Stimulated activated CD4-positive, alpha-beta T cell treated with anti-CD3 and anti-CD28 coated beads, Interleukin-1b, Interleukin-23, amount 100 ng/mL, for 4 hours (primary cell): ENCODE measurements at places on chromosomes 1 and 21.
A peak's percentile ranks its signal among the peaks of the same experiment; 100 is the strongest.

DNA sequence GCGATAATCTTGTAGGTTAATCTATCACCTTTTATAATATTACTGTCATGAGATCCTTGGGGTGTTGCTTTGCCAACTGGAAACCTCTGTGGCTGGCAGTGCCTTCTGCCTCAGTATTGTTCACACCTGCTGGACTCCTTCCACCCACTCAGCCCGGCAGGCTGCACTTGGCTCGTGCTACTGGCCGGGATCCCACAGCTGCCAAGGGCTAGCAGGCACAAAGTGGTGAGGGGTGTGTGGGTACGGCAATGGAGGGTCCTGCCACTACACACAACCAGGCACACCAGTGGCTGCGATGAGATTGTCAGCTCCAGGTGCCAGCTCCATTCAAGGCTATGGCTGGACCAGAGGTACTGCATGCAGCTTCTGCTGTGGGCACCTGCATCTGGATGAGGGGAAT lies 191.2 kb upstream of the LYPLAL1 start:
- DNase-seq = no peak

GRCh38 chr1:169110236-169110635 lies 3.7 kb downstream of the ATP1B1 start:
- no peak for DNase-seq

DNA sequence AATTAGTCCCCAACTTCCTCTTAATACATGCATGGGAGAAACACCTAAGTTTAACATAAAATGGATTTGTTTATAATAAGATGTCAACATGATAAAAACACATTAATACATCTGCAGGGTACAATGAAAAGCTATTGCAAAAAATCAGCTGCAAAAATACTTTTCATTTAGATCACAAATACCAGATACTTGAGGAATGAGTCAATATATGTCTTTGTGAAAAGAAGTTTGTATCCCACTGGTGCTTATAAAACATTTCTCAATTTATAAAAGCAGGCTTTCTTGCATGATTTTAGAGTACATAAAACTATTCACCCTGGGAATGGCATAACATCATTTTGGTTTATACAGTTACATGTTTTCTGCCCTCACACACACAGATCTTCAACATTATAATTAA lies 18.6 kb upstream of the PRKAA2 start:
- no peak for DNase-seq

GRCh38 chr1:63982201-63982600 lies 208.4 kb downstream of the ROR1 start:
- DNase-seq = no peak

- no peak for DNase-seq
Measured at GRCh38 chr1:57137980-57138379, 172.2 kb upstream of the C8B start.

- no peak for DNase-seq
Measured at GRCh38 chr1:36486093-36486438, 3.4 kb upstream of the CSF3R start.

DNA sequence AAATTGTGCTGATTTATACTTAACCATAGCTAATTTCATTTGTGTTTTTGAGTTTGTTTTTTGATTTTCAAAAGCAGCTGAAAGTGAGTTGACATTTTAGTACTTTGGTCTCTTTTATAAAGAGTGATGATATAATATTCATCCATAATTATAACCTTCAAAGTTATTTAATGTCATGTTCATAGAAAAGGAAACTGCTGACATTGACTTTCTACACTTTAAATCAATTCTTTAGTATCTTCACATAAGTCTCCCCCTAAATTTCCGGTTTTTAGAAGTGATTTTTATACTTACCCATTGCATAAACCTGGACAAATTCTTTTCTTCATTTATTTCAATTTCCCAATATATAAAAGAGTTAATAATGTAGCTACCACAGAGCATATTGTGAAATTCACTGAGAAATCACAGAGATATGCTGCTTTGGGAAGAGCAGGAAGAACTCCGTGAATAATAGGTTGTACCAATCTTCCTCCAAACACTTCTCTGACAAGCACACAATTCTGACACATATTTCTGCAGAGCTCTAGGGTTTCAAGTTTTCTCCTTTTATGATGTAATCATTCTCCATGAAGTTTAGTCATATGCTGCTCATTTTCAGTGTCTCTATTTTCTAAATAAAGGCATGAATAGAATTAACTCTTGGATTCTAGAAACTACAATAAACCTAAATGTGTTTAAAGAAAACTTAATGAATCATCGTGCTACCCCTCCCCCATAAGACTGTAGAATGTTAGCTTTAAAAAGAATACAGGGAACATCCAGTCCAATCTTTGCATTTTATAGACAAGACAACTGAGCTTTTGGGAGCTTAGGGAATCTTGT lies 25.6 kb upstream of the CDC42BPA start:
- no peak for DNase-seq

DNA sequence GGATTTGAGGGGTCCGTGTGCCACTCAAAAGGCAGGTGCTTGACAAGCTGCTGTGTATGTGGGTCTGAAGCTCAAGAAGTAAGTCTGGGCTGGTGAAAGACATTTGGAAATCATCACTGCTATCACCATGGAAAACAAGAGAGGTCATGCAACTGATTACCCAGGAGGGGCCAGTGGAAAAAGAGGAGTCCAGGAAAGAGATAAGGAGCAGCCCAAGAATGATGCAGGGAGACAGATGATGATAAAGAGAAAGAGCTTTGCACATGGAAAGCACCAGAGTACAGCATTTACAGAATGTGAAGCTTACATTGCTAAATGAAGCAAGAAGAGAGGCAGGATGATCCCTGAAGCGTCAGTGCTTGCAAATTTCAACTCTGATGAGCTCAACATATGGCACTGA lies 203.2 kb downstream of the SETD4 start:
- DNase-seq = no peak

GRCh38 chr1:189619682-189620332 lies 857.9 kb downstream of the BRINP3 start:
- DNase-seq = no peak

DNA sequence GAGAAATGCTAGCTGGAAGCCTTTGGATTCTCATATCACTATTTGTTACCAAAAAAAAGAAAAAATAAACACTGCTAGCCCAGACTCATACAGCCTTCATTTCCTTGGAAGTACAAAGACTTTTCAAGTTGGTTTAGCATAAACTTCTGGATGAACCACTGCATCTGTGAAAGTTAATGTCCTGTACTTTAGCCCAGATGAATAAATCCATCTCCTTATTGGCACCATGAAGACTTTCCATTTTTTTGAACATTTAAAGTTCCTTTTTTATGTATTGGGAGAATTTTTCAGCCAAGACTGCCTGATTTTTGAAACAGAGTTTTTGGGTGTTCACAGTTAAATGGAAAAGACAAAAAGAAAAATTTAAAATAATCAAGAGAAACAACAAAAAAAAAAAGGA lies 184.0 kb upstream of the C1orf87 start:
- no peak for DNase-seq

- no peak for DNase-seq
Measured at GRCh38 chr1:8671306-8671917, 146.0 kb downstream of the RERE start.

GRCh38 chr1:220775240-220775853 lies 11.4 kb upstream of the MTARC1 start:
- DNase-seq = peak; percentile 19

GRCh38 chr1:87044424-87044823 lies 130.0 kb downstream of the HS2ST1 start:
- no peak for DNase-seq

- DNase-seq = no peak
Measured at GRCh38 chr21:20343186-20343585, 655.0 kb upstream of the NCAM2 start.
